Activated CD8-positive, alpha-beta memory T cell treated with anti-CD3 and anti-CD28 coated beads, Interleukin-2, amount 10 ng/mL, durations not matched to agents 7 days and 5 days (primary cell): ENCODE measurements at places on chromosomes 16 and 17. TPM values are rescaled to one million over a fixed set of nuclear protein-coding genes. Genes with fewer than 3 reads are reported as not detected.

GRCh38 chr17:30414486-30414885, 35.8 kb downstream of the CPD start:
- no peak for DNase-seq

GRCh38 chr17:75094871-75095399, 7.2 kb downstream of the SLC16A5 start:
- no peak for DNase-seq

- peak; percentile 62 for DNase-seq
Observed at GRCh38 chr17:20992987-20993862, 49.6 kb downstream of the USP22 start.

DNA sequence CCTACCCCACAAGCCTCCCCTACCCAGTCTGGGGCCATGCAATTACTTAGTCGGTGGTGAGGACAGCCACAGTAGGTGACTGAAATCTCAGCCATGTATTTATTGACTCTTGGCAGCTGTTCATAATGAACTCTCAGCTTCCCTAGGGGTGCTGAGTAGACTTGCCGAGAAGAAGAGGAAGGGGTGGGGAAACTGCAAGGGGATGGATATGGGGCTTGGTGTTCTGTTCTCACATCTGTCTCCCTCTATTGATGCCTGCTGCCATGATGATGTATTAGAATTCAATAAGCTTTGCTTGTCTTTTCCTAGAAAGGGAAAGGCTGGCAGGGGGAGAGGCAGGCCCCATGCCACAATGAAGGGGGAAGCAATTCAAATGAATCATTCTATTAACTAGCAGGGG, 112.9 kb downstream of the GP2 start:
- DNase-seq = no peak

The FBXO39 gene
- total RNA-seq = 0.42 TPM

GRCh38 chr17:1787301-1787902, 25.5 kb downstream of the SERPINF1 start:
- no peak for DNase-seq

The PERCC1 gene
- total RNA-seq = 0.33 TPM

DNA sequence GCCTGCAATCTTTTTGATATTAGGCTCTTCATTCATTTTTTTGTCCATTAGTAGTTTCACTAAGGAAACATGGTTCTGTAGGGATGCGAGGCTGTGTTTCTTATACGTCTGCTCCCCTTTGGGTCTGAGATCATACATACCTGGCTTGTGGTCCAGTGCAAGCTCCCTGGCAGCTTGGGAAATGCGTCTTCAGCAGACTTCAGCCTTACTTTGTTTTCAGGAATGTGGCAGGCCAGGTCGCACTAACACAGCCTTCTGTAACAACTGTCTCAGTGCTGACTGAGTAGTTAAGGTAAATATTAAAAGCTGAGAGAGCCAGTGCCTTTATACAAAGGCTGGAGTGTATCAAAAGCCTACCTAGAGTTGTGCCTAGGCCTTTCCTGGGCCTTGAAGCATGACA, 970.5 kb upstream of the EEF2KMT start:
- DNase-seq = no peak

The PABPN1L gene
- total RNA-seq = not detected

GRCh38 chr16:14489460-14489859, 140.6 kb downstream of the PARN start:
- DNase-seq = no peak

DNA sequence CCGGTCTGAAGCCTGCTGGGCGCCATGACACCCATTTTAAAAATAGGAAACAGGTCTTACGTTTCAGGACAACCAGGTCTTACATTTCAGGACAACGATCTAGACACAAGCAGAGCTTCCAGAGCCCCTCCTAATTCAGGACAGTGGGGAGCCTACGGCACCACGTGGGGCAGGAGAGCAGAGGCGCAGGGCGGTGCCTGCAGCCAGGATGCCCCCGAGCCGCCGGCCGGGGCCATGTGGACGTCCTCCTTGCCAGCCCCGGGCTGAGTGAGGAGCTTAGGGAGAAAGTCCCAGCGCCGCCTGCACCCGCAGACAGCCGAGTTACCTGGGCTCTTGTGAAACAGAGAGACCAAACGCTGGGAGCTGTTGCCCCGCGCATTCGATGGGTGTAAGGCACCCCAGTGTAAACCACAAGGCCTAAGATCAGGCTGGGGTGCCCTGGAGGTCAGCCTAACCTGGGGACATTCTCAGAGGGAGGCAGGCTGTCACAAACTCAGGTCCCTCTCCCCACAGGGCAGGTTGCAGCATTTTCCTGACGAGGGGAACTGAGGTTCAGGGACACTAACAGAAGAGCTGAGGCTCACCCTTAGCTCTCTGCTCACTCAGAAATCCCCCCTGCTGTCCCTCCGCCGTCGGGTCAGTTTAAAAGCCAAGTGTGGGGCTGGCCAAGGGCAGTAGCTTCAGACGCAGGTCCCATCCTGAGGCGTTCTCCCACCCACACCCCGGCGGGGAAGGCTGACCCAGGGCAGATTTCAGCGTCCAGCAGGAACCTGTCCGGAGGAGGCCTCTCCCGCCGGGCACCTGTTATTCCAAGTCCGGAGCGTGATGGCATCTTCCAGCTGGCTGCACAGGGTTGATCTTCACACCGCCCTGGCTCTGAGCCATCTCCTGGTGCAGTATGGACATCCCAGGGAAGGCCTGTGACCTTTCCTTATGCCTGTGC, 1.8 kb upstream of the NOTUM start:
- no peak for DNase-seq

DNA sequence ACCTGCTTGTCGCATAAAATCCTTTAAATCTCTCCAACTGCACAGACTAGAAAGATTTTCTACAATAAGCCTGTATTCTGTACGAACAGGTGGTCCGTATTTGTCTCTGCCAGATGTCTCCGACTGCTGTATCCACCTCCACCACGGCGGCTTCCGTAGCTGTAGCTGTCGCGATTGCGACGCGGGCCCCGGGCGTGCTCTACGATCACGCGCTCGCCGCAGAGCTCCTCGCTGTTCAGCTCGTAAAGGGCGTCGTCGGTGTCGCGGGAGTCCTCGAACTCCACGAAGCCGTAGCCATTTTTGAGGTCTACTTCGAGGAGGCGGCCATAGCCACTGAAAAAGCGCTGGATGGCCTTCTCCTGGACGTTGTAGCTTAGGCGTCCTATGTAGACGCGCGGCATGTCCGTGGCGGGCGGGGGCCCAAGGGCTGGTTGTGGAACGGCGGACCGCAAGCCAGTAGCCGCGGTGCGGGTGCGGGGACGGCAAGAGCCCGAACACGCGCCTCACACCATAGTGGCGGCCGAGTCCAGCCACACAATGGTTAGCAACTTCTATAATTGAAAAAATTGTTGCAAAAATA, 36.1 kb downstream of the ZNF624 start:
- no peak for DNase-seq

- DNase-seq = peak; percentile 47
Observed at GRCh38 chr17:30372755-30373154, 6.0 kb upstream of the CPD start.

DNA sequence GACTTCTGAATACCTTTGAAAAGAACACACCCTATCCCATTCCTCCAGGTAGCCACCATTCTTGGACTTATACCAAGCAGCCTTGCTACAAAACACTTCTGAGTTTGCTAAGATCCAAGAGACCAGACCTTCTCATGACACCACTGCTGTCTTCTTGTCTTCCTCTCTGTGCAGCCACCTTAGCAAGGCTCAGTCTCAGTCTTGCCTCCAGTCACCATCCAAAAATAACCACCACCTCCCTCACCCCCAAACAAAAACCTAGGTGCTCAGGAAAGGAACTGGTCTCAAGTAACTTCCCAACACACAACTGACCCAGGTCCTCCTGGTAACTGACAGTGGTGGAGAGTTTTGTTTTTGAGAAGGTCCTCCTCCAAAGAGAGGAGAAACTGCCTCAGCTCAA, 90.9 kb upstream of the CORO6 start:
- no peak for DNase-seq

The COPZ2 gene
- total RNA-seq = 5.4 TPM

DNA sequence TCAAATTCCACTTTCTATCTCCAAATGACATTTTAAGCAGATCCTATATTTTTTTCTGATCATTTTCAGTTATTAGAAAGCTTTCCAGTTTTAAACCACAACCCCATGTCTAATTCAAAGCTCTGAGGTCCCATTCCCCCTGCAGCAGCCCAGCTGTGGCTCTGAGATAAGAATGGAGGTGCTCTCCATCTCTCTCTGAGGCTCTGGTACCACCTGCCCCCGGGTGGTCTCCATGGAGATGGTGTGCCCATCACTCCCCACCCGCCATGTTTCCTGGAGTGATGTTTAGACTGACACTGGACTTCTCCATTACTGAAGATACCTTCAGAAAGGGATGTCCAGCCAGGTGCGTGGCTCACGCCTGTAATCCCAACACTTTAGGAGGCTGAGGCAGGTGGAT, 68.1 kb upstream of the SEC14L1 start:
- no peak for DNase-seq

- peak; percentile 72 for DNase-seq
Observed at GRCh38 chr17:75517297-75517865, 1.1 kb downstream of the TSEN54 start.

The HCRT gene
- total RNA-seq = not detected

- DNase-seq = no peak
Observed at GRCh38 chr17:32124985-32125847, 17.1 kb upstream of the RHOT1 start.

DNA sequence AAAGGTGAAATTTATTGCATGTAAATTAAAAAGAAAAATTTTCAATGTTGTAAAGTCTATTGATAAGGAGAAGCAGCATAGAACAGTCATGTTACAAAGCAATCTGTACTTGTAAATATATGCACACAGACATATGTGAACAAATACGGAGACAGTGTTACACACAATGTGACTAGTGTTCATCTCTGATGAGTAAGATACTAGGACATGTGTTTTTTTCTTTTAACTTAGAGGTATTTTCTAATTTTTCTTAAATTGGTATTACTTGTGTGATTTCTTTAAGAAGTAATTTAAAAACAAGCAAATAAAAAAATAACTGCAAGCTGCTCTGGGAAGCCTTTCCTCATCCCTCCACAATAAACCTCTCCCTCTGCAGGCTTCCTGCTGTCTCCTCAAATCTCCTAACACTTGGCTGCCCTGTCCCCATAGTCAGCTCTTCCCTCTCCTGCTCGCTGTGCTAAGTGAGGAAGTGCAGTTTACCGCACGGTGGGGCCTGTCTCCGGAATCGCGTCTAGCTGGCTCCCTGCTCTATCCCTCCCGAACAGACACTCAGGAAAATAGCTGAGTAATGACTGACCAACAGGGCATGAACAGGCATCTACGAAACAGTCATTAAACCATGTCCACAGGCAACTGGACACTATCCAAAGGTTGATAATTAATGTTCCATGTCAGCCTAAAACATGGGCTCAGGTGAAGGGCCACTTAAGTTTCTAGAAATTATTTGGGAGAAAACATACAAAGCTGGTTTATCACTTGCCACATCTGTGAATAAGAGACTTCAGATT, 35.9 kb downstream of the CMTM4 start:
- no peak for DNase-seq

DNA sequence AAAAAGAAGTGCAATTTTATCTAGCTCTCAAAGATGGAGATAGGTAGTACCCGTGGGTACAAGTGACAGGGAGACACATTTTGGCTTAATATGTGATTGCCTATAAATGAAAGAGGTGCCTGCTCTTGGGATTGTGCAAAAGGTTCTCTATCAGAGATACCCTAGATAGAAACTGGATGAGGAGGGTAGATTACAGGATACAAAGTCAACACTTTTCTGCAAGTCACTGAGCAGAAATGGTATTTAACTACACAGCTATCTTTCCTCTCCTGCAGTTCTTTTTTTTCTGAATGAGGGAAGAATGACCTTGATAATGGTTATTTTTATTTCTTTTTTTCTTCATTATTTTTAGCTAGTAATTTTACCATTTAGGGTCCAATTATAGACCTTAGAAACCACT, 67.6 kb downstream of the MMD start:
- no peak for DNase-seq

The CD300LB gene
- total RNA-seq = not detected

The BICDL2 gene
- total RNA-seq = not detected

DNA sequence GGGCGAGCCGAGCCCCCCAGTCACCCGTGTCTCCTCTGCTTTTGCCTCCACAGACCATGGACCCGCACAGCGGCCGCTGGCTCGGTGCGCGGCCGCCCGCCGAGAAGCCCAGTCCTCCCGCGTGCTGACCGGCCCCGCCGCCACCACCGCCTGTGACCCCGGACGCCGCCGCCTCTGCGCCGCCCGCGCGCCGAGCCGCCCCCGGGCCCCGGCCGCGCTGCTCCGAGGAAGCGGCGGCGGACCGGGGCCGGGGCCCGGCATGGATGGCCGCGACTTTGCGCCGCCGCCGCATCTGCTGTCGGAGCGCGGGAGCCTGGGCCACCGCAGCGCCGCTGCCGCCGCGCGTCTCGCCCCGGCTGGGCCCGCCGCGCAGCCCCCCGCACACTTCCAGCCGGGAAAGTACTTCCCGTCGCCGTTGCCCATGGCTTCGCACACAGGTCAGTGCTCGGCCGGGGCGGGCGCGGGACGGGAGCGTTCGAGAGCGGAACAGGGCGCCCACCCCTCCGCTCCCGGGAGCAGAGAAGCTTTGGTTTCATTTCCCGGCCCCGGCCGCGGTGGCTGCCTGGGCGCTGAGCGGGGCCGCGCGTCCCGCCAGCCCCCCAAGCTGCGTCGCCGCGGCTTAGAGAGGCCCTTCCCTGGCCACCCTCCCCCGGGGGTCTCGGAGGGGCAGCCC, 4.4 kb downstream of the BAHCC1 start:
- DNase-seq = no peak

The KRT28 gene
- total RNA-seq = not detected

DNA sequence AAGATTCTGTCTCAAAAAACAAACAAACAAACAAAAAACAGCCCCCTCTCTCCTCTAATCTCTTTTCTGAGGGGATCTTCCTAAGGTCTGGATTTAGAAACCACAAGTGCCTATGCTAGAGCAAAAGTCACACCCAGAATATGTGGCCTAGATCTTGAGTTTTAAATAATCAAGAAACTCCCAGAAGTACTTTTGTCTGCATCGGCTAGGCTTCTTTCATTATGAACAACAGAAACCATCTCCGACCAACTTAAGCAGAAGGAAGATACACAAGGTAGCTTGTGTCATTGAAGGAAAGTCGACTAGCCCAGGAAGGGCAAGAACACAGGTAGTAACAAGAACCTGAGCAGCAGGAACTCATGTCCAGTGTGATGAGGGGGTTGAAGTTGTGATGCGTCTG, 73.9 kb upstream of the KIFC3 start:
- DNase-seq = no peak

GRCh38 chr16:84513123-84513522, 8.7 kb upstream of the MEAK7 start:
- no peak for DNase-seq

- DNase-seq = no peak
Observed at GRCh38 chr16:27906883-27907282, 156.6 kb downstream of the GSG1L start.
